ENCODE measurements at places on chromosomes 5 and 9. TPM values are rescaled to one million over a fixed set of nuclear protein-coding genes. Genes with fewer than 3 reads are reported as not detected.

DNA sequence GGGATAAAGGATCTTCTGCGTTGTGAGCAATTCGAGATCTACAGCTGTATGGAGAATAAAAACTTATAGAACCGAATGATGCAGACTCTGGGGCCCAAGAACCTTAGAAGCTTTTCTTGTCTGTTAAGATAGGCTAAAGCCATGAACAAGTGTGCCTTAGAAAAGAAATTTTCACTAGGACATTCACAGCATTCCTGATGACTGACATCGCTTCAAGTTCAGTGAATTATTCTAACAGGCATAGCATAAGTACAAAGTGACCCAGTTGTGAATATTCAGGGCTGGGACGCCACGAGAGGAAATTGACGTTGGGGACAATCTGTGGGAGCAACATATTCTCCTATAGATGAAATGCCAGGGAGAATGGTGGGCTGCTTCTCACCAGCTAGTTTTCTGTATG lies 32.0 kb upstream of the PANK3 start:
- no peak for DNase-seq

DNA sequence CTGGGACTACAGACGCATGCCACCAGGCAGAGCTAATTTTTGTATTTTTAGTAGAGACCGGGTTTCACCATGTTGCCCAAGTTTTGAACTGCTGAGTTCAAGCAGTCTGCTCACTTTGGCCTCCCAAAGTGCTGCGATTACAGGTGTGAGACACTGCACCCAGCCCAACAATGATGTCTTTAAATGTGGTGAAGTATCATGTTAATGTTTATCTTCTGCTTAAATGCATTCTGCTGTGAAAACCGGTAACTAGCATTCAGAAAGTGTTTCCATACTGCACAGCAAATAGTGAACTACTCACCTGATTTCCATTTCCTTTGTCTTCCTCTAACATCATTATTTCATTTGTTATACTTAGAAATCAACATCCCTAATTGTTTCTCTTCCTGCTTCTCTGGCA lies 264.0 kb upstream of the ITGA1 start:
- no peak for DNase-seq

GRCh38 chr9:117403403-117403811 lies 11.4 kb downstream of the ASTN2 start:
- DNase-seq, result no peak

GRCh38 chr5:130290219-130290618 lies 386.0 kb downstream of the CHSY3 start:
- DNase-seq, result no peak

ARHGEF37 gene
- 0.42 TPM for total RNA-seq

HMCN2 gene
- 8.6 TPM for total RNA-seq

GRCh38 chr9:124264823-124265233 lies 7.1 kb downstream of the NEK6 start:
- no peak for DNase-seq

DNA sequence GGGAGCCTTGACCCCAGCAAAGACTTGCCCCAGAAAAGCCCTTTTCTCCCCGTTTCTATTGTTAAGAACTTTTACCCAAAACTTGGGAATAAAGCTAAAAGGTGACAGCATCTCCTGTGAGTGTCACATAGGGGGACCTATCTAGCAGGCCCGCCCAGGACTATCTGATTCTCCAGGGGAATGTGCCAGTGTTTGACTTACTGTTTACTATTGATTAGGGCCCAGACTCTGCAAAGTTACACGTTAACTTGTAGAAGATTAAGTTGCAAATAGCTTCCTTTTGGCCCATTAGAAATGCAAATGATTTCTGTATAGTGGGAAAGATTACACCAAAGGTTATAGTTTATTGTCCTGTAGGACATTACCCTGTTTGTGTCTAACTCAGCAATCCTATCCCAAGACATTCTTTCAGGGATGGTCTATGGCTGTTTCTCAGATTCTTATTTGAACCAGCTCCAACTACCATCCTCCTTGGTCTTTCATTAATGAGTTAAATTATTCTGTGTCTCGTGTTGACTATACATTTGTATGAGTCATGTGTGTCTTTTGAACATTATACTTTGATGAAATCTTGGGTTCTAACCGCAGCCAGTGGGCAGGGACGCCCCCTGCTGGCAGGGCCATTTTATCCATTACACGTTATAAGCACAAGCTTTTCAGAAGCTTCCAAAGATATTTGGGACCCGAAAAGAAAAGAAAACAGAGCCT lies 60.7 kb downstream of the HRH2 start:
- no peak for DNase-seq

DNA sequence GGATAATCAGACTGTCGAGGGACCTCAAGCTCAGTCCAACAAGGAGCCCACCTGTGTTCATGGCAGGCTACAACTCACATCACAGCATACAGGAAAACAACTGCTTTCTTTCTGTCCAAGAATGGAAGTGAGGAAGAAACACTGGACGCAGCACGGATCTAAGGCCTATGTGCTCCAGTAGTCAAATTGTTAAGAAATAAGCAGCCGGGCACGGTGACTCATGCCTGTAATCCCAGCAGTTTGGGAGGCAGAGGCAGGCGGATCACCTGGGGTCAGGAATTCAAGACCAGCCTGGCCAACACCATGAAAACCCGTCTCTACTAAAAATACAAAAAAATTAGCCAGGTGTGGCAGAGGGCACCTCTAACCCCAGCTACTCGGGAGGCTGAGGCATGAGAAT lies 427.8 kb downstream of the BNC2 start:
- peak; percentile 52 for DNase-seq

SMIM32 gene
- total RNA-seq, result 0.13 TPM

GRCh38 chr5:1029945-1030625 lies 21.5 kb downstream of the NKD2 start:
- DNase-seq, result no peak

- DNase-seq, result no peak
Observed at GRCh38 chr5:54090495-54091120, 219.8 kb downstream of the ARL15 start.

GRCh38 chr9:34651876-34652601 lies at the start of gene IL11RA:
TSS of gene IL11RA (plus strand) at chr9:34652185. CDS start at chr9:34655218, 3,033 bp downstream.
- DNase-seq, result peak; percentile 98

DNA sequence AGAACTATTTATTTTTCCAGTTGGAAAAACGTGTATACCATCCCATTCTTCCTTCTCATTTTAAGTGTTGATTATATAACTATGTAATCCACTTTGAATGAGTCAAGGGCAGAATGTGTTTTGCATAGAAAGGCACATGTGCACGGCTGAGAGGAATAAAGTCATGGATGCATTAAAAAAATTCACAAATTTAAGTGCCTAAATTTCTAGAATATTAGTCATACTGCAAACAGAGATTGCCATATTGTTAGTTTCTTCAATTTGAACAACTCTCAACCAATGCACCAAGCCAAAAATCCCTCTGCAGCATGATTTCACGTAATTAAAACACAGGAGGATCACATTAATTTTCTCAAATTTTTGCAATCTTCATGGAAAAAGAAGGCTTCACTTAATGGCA lies 166.3 kb downstream of the MPDZ start:
- no peak for DNase-seq

NTMT1 gene
- 63.3 TPM for total RNA-seq

- no peak for DNase-seq
Observed at GRCh38 chr5:39461007-39461682, 36.4 kb upstream of the DAB2 start.

DNA sequence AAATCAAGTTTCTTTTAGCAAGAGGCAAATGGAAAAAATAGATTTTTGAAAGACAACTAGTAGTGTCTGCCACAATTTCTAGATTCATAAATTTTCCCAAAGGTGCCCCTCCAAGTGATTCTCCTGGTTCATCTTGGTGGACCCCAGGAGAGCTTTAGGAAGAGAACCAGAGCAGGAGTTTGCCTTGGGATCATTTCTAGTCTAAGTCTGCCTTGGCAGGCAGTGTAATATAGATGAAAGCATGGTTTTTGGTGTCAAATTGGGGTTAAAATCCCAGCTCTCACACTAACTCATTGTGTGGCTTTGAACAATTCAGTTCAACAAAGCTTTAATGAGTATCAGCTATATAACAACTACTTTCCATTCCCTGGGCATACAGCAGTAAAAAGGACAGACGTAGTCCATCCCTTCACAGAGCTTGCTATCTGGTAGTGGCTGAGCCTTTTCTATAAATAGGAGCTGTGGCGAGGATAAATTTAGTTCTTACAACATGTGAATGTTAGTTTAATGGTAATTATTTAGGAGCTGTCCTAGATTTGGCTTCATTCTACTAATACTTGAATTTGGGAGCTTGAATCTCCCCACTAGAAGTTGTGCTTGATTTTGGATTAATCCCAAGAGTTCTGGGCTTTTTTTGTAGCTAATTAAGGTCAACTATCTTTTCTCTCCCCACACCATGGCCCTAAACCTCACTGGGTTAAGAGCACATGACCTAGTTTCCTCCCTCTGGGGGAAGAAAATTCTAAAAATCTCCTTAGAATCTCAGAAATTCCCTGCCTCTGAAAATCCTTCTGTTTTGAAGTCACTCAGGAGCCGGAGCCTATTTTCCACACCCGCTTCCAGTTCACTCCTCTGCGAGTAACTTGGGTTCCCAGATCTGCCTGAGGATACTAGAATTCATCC lies 197.8 kb downstream of the PCSK1 start:
- DNase-seq, result no peak

DNA sequence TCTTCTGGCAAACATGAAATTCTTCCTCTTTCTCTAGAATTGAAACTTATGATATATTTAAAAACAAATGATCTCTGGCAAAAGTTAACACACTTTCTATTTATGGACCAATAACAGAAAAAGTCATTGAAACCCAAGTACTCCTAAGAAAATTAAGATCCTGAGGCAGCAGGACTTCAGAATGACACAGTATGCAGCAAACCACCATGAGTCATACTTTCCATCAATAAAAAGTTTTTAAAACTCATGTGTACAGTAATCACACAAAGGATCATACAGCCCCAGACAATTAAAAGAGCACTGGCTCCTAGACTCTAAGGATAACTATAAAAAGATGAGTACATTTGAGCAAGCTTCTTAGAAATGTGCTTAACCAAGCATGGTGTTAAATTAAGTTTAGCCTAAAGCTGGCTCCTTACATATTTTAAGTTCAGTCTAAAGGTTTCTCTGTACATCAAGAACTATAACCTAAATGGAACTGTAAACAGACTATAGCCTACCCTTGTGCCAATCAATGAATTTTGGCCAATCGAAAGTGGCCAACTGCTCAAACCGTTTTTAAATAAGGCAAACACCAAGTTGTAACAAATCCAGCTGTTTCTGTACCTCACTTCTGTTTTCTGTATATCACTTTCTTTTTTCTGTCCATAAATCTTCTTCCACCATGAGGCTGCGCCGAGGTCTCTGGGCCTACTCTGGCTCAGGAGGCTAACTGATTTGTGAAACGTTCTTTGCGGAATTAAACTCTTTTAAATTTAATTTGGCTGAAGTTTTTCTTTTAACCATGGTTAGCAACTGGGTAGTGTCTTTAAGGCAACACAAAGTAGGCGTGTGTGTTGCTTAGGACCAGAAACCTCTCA lies 232.1 kb upstream of the PIK3R1 start:
- no peak for DNase-seq

DNA sequence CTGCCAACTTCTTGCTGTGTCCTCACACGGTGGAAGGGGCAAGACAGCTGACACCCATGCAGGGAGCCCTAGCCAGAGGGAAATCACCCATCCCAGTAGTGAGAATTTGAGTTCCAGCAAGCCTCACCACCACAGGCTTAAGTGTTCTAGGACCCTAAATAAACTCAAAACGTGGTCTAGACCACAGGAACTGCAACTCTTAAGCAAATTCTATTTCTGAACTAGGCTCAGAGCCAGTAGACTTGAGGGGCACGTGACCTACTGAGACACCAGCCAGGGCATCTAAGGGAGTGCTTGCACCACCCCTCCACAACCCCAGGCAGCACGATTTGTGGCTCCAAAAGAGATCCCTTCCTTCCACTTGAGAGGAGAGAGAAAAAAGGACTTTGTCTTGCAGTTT lies 96.0 kb upstream of the PHF24 start:
- no peak for DNase-seq

- no peak for DNase-seq
Observed at GRCh38 chr5:132714456-132715307, 22.7 kb downstream of the KIF3A start.

BTNL3 gene
- total RNA-seq, result not detected

DNA sequence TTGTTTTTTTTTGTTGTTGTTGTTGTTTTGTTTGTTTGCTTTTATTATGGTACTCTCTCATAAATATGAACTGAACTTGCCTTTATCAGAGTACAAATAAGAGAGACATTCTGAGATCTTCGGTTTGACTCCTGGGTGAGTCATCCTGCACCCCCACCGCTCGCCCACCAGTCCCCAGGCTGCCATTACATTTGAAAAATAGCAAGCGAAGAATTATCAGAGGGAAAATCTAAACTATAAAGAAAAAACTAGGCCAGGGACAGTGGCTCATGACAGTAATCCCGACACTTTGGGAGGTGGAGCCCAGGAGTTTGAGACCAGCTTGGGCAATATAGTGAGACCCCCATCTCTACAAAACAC lies 122.1 kb upstream of the MAP3K1 start:
- no peak for DNase-seq

SLC4A9 gene
- total RNA-seq, result not detected

GNA14 gene
- 0.37 TPM for total RNA-seq

DNA sequence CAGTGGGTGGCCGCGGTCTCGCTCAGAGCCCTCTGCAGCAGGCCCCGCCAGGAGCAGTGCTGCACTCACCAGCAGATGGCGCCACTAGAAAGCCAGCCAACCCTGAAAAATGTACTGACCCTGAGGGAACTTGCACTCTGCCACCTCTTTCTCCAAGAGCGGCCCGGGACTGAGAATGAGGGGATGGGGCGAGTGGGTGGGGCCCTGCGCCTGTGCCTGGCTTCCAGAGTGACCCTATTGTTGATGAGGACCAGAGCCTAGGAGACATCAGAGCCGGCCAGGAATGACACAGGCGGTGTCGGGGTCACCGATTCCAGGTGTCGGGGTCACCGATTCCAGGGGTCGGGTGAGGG lies 2.9 kb upstream of the IL17B start:
- peak; percentile 90 for DNase-seq

OR1Q1 gene
- total RNA-seq, result not detected

DOK3 gene
- total RNA-seq, result 15.9 TPM

GRCh38 chr5:93704996-93705395 lies 36.4 kb downstream of the POU5F2 start:
- no peak for DNase-seq

DNA sequence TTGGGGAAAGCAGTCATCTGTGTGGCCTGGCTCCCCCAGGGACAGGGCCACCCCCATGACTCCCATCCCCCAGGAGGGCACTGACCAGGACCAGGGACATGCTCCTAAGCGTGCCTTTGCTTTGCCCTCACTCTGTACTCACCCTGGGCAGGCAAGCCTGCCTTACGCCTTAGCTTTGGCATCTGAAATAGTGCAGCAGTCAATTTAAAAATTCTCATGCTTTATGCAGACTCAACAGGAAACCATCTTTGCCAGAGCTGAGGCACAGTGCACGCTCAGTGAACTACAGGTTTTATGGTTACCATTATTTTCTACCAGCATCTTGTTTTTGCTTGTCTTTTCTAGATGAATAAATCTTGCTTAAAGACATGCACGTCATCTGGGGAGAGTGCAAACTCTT lies 323.5 kb downstream of the IRX2 start:
- DNase-seq, result no peak

PCDHA1 gene
- 0.61 TPM for total RNA-seq

DNA sequence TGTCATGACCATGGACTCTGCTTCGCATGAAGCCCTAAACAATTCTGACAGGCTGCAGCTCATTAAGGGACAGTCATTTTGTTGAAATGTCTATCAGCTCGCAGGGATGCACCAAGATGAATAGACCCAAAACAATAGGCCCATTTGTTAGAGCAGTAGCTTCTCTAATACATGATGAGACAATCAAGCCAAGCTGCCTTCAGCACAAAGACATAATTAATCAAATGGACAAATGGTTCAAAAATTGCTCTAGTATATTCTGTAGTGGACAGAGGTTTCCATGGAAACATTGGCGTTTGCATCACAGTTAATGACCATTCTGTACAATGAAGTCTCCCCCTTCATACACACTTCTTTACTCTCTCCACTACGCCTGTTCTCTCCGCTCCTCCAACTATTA lies 274.6 kb downstream of the ANXA1 start:
- no peak for DNase-seq

Data from H9 (cell line).